ENCODE measurements at places on chromosomes 12 and 14. TPM values are rescaled to one million over a fixed set of nuclear protein-coding genes. Genes with fewer than 3 reads are reported as not detected.

- DNase-seq, result no peak
These were observed 89.9 kb downstream of the OTOGL start for GRCh38 chr12:80189241-80189640.

Gene C12orf56
- 1.2 TPM for polyA plus RNA-seq

DNA sequence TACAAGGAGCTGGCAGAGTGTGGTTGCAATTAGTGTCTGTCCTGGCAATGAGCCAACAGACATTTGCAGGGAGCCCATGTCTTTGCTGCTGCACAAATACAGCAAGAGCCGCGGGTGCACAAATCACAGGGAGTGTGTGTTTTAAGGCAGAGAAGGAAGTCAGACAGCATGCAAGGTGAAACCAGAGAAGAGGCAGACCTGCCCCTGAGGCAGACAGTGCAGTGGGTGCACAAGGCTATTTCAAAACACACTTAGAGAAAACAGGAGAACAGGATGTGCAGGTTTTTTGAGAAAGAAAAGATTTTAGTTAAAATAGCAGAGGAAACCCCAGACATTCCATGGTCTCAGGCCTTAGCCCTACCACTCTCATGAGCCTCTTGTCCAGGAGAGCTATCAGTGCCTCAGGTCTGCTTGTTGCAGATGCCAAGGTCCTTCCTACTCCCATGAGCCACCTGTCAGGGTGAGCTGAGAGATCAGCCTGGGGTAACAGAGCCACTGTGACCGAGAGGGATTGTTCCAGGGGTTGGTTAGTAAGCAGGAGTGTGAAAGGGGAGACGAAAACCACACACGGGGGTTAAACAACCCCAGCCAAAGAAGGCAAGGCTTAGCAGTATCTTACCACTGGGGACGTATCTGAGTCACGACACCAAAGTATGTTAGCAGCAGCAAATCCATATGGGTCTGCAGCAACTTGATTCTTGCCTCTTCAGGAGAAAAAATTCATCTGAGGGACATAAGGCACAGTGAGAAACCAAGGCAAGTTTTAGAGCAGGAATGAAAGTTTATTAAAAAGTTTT, 78.1 kb downstream of the C14orf132 start:
- DNase-seq, result no peak

Gene PTPN6
- polyA plus RNA-seq, result 27.0 TPM

GRCh38 chr12:47725893-47726292, 603 bp upstream of the ENDOU start:
- DNase-seq, result no peak

GRCh38 chr14:22509036-22509709, 79.9 kb downstream of the DAD1 start:
- no peak for DNase-seq

Gene CNTN1
- 38.1 TPM for polyA plus RNA-seq

Gene NTN4
- 119 TPM for polyA plus RNA-seq

- no peak for DNase-seq
These were observed 132.2 kb upstream of the NUDT4 start for GRCh38 chr12:93245543-93245942.

Gene PIANP
- 14.0 TPM for polyA plus RNA-seq

GRCh38 chr12:91388573-91388972, 206.0 kb upstream of the DCN start:
- DNase-seq, result no peak

- DNase-seq, result no peak
These were observed 90.5 kb downstream of the SLC2A13 start for GRCh38 chr12:40015345-40015744.

Gene DTX1
- 11.5 TPM for polyA plus RNA-seq

Gene LAG3
- polyA plus RNA-seq, result 2.1 TPM

Gene PMCH
- polyA plus RNA-seq, result 0.45 TPM
